ENCODE measurements at places on chromosomes 6 and 20.

GRCh38 chr6:22326500-22326899, 29.7 kb upstream of the PRL start:
- H3K4me3 ChIP-seq = no peak overlapping the region
- no peak for ATAC-seq
- H3K36me3 ChIP-seq = no peaks in the 10 kb centered on the region
- no peaks in the 10 kb centered on the region for H3K27me3 ChIP-seq

- no peak overlapping the region for H3K4me3 ChIP-seq
- peaks cover 51% of the 10 kb centered on the region for H3K27me3 ChIP-seq
- no peaks in the 10 kb centered on the region for H3K4me1 ChIP-seq
- no peaks in the 10 kb centered on the region for H3K36me3 ChIP-seq
- no peak overlapping the region for H3K27ac ChIP-seq
Measured at GRCh38 chr6:32074996-32075532, 34.1 kb downstream of the TNXB start.

DNA sequence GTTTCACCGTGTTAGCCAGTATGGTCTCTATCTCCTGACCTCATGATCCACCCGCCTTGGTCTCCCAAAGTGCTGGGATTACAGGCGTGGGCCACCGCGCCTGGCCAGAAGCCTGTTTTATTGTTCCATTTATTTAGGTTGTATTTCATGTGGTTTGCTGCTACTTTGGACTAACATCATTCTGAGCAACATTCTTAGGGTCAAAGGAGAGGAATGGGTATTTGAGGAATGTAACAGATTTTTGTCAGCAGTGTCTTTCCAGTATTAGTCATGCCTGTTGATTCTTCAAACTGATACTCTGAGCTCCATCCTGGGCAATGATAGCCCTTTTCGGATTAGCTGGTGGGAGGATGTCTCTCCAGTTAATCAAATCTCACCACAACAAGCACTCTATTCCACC, 213.0 kb upstream of the CITED2 start:
- no peak overlapping the region for H3K27ac ChIP-seq
- no peak for ATAC-seq
- no peaks in the 10 kb centered on the region for H3K27me3 ChIP-seq
- peaks cover 6% of the 10 kb centered on the region for H3K4me1 ChIP-seq

- peak; percentile 49 for ATAC-seq
- peak overlapping the region; percentile 95 for H3K4me3 ChIP-seq
- peaks cover 16% of the 10 kb centered on the region for H3K4me1 ChIP-seq
- H3K27me3 ChIP-seq = no peaks in the 10 kb centered on the region
- no peaks in the 10 kb centered on the region for H3K36me3 ChIP-seq
- H3K27ac ChIP-seq = peak overlapping the region; percentile 85
Measured at GRCh38 chr6:3119040-3119723, 671 bp downstream of the BPHL start.

GRCh38 chr6:41638002-41638934, at the start of gene MDFI:
MDFI (plus strand) TSS chr6:41638468; CDS start chr6:41638750, 282 bp downstream.
- H3K27ac ChIP-seq = no peak within 1 kb of the TSS
- peaks cover 76% of the 10 kb centered on the region for H3K27me3 ChIP-seq
- peak within 1 kb of the TSS; percentile 61 for H3K4me3 ChIP-seq
- H3K4me1 ChIP-seq = peaks cover 6% of the 10 kb centered on the region
- no peaks in the 10 kb centered on the region for H3K36me3 ChIP-seq
- no peak for ATAC-seq

DNA sequence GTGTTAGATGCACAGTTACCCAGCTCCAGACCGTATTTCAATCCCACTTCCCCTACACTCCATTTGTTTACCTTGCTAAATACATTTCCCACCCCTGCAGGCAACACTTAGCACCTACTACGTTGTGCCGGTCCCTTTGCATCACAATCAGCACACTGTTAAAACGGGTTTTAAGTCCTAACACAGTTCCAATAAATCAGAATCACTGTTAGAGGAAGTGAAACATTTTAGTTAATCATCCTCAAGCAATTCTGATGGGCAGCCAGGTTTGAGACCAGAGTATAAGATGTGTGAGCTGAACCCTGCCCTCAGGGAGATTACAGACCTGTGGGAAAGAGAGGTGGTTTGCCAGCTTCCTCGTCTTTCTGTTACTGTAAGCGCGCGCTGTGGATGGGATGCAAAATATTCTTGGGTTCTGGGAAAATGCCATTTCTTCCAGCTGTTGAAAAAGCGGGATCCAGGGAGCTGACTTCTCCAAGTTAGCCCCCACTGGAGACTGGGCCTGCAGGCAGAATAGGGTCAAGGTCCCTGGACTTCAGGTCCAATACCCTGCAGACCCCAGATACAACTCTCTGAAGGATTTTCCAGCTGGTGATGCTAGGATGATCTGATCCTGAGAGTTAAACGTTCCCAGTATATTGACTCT, 3.1 kb downstream of the ZCCHC3 start:
- H3K36me3 ChIP-seq = peaks cover 45% of the 10 kb centered on the region
- peak overlapping the region; percentile 42 for H3K4me3 ChIP-seq
- H3K27me3 ChIP-seq = no peaks in the 10 kb centered on the region
- H3K4me1 ChIP-seq = peaks cover 59% of the 10 kb centered on the region

- no peak for ATAC-seq
- H3K36me3 ChIP-seq = peaks cover 18% of the 10 kb centered on the region
- H3K4me1 ChIP-seq = peaks cover 73% of the 10 kb centered on the region
- H3K27ac ChIP-seq = peak overlapping the region; percentile 7
Measured at GRCh38 chr6:138973466-138974153, 14.4 kb downstream of the REPS1 start.

- no peak overlapping the region for H3K4me3 ChIP-seq
- no peaks in the 10 kb centered on the region for H3K36me3 ChIP-seq
- no peaks in the 10 kb centered on the region for H3K4me1 ChIP-seq
- no peaks in the 10 kb centered on the region for H3K27me3 ChIP-seq
Measured at GRCh38 chr20:60187683-60188082, 229.5 kb downstream of the CDH26 start.

GRCh38 chr6:53139841-53140413, 8.7 kb downstream of the GCM1 start:
- H3K27ac ChIP-seq = no peak overlapping the region
- no peaks in the 10 kb centered on the region for H3K4me1 ChIP-seq
- no peaks in the 10 kb centered on the region for H3K27me3 ChIP-seq
- no peak overlapping the region for H3K4me3 ChIP-seq
- no peaks in the 10 kb centered on the region for H3K36me3 ChIP-seq

DNA sequence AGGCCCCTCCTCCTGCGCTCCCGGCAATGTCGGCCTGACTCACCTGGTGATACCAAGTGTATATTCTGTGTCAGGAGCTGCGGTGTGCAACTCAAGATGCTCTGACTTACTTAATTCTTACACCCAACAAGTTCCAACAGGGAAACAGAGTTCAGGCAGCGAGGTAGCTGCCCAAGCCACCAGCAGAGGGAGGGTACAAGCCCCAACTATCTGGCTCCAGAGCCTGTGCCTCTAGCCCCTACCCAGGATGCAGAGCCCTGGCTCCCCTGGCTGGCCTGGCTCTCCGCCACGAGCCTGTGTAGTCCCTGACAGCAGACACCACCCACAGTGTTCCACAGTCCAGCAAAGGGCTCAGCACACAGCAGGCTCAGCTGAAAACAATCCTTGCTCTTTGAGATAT, 34.9 kb downstream of the C20orf203 start:
- H3K4me1 ChIP-seq = no peaks in the 10 kb centered on the region
- ATAC-seq = no peak
- H3K36me3 ChIP-seq = no peaks in the 10 kb centered on the region
- no peak overlapping the region for H3K27ac ChIP-seq
- peaks cover 17% of the 10 kb centered on the region for H3K27me3 ChIP-seq
- no peak overlapping the region for H3K4me3 ChIP-seq

- H3K27me3 ChIP-seq = no peaks in the 10 kb centered on the region
- no peak overlapping the region for H3K4me3 ChIP-seq
- H3K4me1 ChIP-seq = no peaks in the 10 kb centered on the region
- ATAC-seq = no peak
Measured at GRCh38 chr6:34852406-34853085, 35.3 kb downstream of the TAF11 start.

DNA sequence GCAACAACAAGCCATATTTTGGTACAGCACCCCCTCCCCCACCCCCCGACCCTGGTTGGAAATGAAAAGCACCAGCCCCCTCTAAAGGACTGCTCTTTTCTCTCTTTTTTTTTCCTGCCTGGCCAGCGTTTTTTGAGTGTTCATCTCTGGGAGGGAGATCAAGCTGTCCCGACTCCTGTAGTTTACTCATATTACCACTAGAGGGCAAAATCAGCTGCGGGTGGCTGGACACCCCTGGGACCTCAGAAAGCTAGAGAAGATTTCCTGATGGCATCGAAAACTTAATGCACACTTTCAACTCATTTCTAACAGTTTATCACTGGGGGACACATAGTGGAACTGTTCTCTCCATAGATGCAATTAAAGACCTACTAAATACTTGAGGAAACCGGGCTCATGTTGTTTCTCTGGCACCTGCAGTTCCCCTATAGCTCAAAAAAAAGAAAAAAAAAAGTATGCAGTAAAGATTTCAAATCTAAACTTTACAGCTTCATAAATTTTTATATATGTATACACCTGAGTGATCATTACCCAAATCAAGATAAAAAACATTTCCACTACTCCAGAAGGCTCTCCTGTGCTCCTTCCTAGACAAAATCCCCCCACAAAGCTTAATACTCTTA, 24.4 kb downstream of the CNBD2 start:
- ATAC-seq = peak; percentile 80
- H3K4me1 ChIP-seq = peaks cover 15% of the 10 kb centered on the region
- H3K36me3 ChIP-seq = no peaks in the 10 kb centered on the region
- no peak overlapping the region for H3K27ac ChIP-seq
- H3K27me3 ChIP-seq = peaks cover 17% of the 10 kb centered on the region

GRCh38 chr6:36920546-36920945, 34.0 kb upstream of the PI16 start:
- no peaks in the 10 kb centered on the region for H3K27me3 ChIP-seq
- H3K4me3 ChIP-seq = no peak overlapping the region
- H3K4me1 ChIP-seq = peaks cover 4% of the 10 kb centered on the region
- no peak for ATAC-seq
- H3K36me3 ChIP-seq = peaks cover 58% of the 10 kb centered on the region

DNA sequence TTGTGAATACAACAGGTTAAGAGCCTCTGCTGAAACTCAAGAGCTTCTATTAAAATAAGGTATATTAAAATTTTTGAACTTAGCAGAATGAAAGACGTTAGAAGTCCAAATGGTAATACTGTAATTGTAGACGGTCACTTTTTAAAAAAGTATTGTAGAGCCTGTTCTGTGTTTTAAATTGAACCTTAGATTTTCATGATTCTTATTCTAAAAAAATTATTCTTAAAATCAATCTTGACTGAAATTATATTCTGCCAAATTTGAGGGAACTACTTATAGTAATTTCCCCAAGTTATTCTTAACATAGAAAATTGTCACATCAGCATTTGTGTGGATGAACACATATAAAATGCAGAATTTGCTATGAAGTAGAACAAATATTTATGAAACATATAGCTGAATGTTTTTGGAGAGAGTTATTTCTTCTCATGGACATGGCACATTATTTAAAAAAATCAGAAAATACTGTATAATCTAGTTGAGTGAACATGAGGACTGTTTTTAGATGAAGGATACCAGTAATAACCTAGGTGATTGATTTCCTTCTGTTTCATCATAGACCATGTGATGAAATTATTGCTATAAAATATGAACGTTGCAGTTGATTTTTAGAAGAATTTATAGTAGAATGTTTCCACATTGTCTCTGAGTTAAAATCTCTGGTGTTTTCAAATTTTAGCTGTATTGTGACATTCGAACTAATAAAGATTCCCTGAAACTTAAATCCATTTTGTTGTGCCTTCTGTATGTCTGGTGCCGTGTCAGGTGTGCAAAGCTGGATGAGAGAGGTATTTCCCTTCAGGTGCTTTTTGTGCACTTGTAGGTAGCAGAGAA, 2.8 kb downstream of the TBPL1 start:
- peaks cover 6% of the 10 kb centered on the region for H3K36me3 ChIP-seq
- H3K27ac ChIP-seq = no peak overlapping the region
- H3K27me3 ChIP-seq = no peaks in the 10 kb centered on the region
- H3K4me1 ChIP-seq = peaks cover 70% of the 10 kb centered on the region

DNA sequence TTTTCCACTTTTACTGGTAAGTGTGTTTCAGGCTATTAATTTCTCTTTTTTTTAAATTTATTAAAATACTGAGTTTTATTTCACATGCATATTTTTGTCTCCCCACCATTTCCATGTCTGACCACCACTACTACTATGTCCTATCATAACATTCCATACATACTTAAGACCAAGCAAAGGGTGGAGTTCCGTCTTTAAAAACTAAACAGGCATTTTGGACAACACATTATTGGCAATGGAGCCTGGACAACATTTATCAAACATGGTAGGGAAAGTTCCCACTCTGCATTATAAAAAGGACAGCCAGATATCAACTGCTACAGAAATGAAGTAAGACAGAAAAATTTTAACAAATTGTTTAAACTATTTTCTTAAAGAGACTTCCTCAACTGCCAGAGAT, 91.9 kb downstream of the LMBRD1 start:
- peaks cover 5% of the 10 kb centered on the region for H3K4me1 ChIP-seq
- ATAC-seq = no peak
- H3K27me3 ChIP-seq = no peaks in the 10 kb centered on the region
- no peak overlapping the region for H3K4me3 ChIP-seq

DNA sequence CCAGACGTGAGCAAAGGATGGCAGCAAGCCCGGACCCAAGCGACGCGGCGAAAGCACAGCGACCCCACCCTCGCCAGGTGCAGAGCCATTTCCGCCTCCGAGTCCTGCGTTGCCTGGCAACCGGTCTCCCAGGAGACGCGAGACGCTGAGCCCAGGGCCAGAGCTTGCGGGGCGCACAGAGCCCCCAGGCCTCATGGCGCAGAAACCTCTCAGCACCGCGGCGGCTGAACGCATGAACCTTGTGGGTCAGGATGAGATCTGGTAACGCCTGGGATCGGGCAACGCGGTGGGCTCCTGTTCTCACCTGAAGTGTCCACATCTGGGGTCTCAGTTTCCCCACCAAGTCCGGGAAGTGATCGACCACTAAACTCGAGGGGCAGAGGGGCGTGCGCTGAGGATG, 77.7 kb downstream of the ANKRD60 start:
- no peak overlapping the region for H3K27ac ChIP-seq
- no peak for ATAC-seq
- no peaks in the 10 kb centered on the region for H3K36me3 ChIP-seq
- no peaks in the 10 kb centered on the region for H3K4me1 ChIP-seq

DNA sequence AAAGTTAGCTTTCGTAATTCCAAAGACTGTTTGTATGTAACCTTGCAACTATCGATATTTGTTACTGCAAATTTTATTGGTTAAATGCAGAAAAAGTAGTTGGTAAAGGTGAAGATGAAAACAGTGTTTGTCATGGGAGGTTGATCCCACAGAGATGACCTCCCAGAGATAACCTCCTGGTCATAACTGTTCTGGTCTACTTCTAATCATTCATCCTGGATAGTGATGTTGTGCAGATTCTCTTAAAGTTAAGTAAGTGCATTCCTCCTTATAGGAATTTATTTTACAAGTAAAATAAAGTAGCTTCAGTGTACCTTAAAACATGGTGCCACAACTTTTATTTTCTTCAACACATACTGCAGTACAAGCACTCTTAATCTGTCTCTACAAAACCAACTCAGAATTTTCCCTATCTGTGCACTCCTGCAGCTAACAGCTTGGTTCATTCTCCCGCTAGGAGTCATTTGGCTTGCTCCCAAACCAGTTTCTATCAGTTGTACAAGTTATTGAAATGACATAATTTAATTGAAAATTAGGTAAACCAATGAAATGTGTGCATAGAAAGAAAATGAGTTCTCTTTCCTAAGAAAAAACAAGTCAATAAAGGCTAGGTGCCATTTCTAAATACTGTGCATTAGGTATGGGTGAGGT, 19.2 kb downstream of the METTL24 start:
- H3K4me1 ChIP-seq = no peaks in the 10 kb centered on the region
- H3K36me3 ChIP-seq = no peaks in the 10 kb centered on the region
- H3K4me3 ChIP-seq = no peak overlapping the region
- no peaks in the 10 kb centered on the region for H3K27me3 ChIP-seq
- H3K27ac ChIP-seq = no peak overlapping the region

GRCh38 chr20:35447082-35447789, 8.2 kb upstream of the CEP250 start:
- ATAC-seq = peak; percentile 90
- H3K27me3 ChIP-seq = peaks cover 11% of the 10 kb centered on the region
- H3K4me3 ChIP-seq = peak overlapping the region; percentile 78
